ENCODE measurements at places on chromosomes 11 and 22.

GRCh38 chr22:39463931-39464390 lies 7.1 kb downstream of the MGAT3 start:
- no peak for DNase-seq

DNA sequence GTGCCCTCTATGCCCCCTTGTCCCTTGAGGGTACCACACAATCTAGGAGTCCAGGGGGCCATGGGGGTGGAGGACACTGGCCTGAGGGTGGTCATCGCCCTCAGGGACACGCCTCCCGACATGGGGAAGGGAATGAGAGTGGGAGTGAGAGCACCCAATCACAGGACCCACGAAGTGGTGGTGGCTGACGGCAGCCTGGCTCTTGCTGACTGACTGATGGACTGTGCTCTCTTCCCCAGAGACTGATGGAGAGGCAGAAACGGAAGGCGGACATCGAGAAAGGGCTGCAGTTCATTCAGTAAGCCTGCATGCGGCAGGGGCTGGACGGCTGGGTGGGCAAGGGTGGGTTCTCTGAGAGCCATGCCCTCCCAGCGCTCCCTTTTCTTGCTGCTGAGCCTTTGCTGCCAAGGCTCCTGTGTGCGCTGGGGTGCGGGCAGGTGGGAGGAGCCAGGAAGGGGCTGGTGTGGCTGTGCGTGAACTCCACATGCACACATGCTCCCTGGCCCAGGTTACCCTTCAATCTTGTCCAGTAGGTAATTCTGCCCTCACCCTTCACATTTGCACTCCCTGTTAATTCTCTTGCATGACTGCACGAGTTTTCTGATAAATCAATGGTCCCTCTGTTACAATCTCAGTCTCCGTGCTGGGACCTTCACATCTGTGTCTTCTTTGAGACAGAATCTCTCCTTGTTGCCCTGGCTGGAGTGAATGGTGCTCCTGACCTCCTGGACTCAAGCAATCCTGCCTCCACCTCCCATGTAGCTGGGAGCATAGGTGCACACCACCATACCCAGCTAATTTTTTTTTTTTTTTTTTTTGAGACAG lies 19.3 kb downstream of the ZC3H7B start:
- DNase-seq = no peak

GRCh38 chr22:27538666-27539065 lies 262.9 kb downstream of the MN1 start:
- no peak for DNase-seq

DNA sequence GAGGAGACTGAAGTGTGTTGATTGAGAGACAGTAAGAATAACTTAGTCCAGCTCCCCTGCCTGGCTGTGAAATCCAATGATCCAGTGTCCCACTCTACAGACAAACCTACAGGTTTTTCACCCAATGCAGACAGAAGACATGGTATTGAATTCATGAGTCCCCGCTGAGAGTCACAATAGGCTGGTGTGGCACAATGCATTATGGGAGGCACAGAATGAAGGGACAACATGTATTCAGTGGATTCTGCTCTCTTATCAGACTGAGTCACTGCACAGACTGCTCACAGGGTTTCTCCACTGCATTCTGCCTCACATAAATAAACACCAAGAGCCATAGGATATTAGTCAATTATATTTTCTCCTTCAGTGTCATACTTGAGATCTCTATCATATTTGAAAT lies 55.2 kb upstream of the TOP3B start:
- DNase-seq = peak; percentile 33
